ENCODE measurements at places on chromosomes 11 and 22. TPM values are rescaled to one million over a fixed set of nuclear protein-coding genes. Genes with fewer than 3 reads are reported as not detected.

Gene C11orf86
- not detected for total RNA-seq

Gene FOLR3
- total RNA-seq, result 14.2 TPM

Gene SCUBE2
- not detected for total RNA-seq

Gene NF2
- total RNA-seq, result 33.5 TPM

Gene FGF4
- total RNA-seq, result not detected

Gene PLAAT3
- 15.9 TPM for total RNA-seq

Gene SMTNL1
- not detected for total RNA-seq

Gene CELSR1
- 81.2 TPM for total RNA-seq

Gene HBD
- not detected for total RNA-seq

Gene BLID
- 0.24 TPM for total RNA-seq
